Central memory CD8-positive, alpha-beta T cell (primary cell): ENCODE measurements at places on chromosomes 6 and 20.
A peak's percentile ranks its signal among the peaks of the same experiment; 100 is the strongest.

DNA sequence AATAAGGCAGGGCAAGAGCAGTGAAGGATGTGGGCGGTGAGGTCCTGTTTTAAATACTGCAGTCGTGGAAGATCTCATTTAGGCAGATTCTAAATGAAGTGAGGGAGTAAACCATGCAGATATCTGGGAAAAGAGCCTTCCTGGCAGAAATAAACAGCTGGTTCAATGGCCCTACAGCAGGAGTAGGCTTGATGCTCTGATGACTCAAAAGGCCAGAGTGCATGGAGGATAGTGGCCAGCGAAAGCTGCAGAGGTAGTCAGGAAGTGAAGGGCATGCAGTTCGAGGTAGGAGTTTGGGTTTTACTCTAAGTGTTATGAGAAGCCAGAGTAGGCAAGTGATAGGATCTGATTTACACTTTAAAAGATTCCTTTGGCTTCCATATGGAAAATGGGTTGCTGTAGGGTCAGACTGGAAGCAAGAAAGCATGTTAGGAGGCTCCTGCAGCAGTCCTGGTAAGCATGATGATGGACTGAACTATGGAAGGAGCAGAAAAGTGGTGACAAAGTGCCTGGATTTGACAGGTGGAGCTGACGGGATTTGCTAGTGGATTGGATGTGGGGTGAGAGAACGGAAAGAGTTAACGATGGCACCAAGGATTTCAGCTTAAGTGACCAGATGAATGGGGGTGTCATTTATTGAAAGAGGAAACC lies 150.0 kb downstream of the GJA10 start:
- no peak for DNase-seq

GRCh38 chr6:34232901-34233300 lies 3.8 kb upstream of the HMGA1 start:
- DNase-seq = no peak

- DNase-seq = no peak
These were observed 800 bp downstream of the RWDD2A start for GRCh38 chr6:83193747-83194566.

DNA sequence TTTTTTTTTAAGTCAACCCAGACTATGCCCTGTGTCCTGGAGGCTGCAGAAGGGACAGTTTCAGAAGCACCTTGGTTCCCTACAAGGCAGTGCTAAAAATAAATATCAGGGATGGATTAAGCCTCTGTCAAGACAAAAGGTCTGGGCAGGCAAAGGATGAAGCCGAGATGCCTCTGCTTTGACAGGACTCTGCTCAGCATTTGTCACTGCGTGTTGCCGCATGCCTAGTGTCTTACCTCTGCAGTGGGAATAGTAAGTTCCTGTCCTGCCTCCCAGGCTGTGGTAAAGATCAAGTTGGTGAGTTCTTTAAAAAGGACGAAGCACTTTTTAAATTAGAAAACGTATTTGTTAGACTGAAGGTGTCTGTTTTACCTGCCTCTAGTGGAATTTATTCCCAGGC lies 15.1 kb downstream of the AAR2 start:
- no peak for DNase-seq

- DNase-seq = no peak
These were observed 185.6 kb downstream of the OR2B2 start for GRCh38 chr6:27726619-27727023.

DNA sequence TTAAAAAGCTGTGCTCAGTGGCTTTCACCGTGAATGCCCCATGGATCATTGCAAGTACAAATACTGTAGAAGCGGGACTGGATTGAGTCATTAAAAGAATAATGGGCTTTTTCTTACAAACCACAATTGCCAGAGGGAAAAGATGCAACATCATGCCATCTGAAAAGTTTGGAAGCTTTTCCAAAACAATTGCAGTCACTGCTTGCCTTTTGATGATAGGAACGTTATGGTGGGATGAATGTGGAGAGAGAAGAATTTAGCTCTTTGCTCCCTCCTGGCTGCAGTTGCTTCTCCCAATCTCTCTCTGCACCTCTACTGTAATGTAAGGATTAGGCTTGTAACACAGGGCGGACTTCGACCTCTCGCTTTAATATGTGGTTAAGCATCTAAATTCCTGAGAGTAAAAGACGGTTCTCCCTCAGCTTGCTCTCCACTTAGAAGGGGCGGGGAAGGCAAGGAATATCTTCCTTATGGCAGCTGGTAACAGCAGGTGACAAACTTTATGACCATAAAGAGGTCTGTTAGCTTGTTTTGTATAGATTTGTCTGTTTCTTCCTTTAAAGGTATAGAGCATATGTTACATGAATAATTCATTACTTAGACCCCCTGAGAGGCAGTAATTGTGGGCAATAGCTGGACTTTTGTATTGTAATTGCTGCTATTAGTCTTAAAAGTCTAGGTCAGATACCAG lies 376.1 kb downstream of the UTRN start:
- no peak for DNase-seq

DNA sequence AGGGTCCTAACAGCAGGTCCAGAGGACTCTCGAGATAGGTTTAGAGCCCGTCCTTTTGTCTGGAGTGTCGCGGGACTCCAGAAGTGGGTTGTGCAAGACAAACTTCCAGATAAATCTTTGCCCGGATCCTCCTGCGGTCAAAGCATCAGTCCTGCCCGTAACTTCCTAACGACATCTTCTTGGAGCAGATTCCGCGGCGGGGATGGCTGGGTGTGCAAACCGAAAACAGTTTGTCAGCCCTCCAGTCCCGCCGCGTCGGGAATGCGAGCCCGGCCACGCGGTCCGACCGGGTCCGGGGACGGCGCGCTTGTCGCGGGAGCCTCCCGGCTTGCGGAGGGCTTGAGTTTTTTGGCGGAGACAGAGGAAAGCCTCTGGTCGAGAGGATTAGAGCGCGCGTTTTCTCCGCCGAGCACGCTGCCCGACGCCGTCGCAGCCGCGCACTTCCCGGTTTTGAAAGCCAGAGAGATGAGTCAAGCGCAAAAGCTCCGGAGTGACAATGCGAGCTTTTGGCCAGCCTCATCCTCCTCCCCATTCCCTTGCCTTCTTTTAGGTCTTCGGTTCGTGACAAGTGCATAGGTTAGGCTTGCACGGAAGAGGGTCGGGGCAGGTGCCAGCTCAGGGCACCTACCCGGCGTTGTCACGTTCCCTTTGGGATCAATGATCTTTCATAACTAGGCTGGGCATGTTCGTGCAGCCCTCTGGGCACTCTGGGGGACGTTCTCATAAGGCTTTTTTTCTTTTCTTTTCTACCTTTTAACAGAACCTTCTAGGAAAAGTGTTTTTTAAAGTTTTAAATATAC lies 91.3 kb upstream of the PRDM1 start:
- no peak for DNase-seq

- DNase-seq = no peak
These were observed 18.7 kb upstream of the CTAGE9 start for GRCh38 chr6:131729550-131729949.

GRCh38 chr6:161227004-161227960 lies 46.6 kb downstream of the AGPAT4 start:
- DNase-seq = no peak

DNA sequence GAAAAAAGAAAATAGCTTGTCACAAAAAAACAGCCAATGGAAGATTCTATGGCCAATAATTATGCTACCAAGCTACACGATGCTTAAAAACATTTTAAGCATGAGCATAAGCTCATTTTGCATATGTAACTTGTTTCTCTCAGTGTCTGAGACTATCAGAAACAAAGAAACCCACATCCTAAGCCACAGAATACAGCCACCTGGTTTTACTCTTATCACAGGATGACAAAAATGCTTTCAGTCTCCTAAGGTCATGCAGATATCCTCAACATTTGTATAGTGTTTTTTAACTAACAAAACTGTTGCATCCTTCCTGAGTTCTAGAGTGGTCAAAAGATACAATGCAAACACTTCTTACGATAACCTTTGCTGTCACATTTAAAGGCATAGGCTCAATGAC lies 172.1 kb upstream of the RUNX2 start:
- DNase-seq = peak; percentile 14

- DNase-seq = no peak
These were observed 39.3 kb upstream of the DUSP22 start for GRCh38 chr6:252775-253535.

GRCh38 chr20:14193885-14194284 lies 143.5 kb downstream of the FLRT3 start:
- no peak for DNase-seq

GRCh38 chr6:166667796-166668610 lies 41.0 kb upstream of the RPS6KA2 start:
- DNase-seq = no peak

- no peak for DNase-seq
These were observed 4.9 kb upstream of the ANGPT4 start for GRCh38 chr20:921068-921467.

DNA sequence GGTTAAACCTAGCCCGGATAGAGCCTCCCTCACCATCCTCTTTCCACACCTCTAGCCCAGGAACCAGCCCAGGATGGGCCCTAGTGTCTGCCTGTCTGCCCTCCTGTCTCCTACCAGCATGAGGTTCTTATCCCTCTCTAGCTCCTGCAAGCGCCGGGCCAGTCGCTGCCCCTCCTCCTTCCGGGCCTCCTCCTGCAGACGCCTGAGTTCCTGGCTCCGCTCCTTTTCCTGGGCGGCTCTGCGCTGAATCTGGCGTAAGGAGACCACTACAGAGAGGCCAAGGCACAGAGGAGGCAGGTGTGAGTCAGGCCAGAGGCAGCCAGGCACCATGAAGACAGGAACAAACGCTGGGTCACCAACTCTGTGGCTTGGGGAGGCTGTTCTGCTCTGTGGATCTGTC lies 4.3 kb upstream of the PSORS1C2 start:
- no peak for DNase-seq

GRCh38 chr20:58531657-58532056 lies 16.5 kb upstream of the APCDD1L start:
- DNase-seq = no peak

DNA sequence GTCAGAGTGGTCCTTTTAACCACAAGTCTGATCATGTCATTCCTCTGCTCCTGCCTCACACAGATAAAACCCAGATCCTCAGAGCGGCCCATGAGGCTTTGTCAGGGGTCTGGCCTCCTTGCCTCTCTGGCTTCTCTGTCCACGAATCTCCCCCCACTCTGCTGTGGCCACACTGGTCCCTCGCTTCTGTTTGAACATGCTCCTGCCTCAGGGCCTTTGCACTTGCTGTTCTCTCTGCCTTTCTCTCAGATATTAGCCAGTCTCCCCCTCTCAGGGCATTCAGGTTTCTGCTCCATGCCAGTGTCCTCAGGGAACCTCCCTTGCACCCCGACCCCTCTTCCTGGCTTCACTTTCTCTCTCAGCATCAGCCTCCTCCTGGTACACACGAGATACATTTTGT lies 518.5 kb downstream of the PREX1 start:
- DNase-seq = no peak

DNA sequence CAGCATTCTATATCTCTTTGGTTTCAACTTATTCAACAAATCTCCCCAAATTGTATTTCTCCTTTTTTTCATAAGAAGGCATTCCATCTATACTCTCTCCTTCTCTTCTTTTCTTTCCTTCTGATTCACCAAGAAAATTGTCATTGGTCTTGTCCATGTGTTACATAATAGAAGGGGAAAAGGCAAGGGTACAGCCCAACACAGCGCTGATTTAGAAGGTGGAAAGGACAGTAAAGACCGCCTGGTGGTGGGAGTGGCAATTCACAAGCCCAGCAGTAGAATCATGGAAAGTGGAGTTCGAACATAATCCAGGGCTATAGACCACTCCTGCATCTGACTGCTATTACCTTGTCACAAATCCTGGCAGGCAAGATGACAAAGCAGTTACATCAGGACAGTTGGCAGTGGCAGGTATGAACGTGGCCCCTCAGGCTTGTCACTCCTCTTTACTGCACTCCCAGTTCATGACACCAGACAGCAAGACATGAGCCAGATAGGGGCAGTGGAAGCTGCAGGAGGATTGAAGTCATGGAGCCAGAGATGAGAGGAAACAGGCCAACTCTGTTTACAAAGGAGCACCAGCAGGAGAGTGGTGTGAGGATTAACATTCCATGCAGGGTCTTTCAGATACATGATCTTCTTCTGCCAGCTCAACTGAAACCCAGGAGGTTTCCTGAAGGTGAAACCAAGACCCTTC lies 2.1 kb upstream of the TNFAIP3 start:
- DNase-seq = no peak

GRCh38 chr20:63693083-63693732 lies 3.2 kb upstream of the TNFRSF6B start:
- no peak for DNase-seq

DNA sequence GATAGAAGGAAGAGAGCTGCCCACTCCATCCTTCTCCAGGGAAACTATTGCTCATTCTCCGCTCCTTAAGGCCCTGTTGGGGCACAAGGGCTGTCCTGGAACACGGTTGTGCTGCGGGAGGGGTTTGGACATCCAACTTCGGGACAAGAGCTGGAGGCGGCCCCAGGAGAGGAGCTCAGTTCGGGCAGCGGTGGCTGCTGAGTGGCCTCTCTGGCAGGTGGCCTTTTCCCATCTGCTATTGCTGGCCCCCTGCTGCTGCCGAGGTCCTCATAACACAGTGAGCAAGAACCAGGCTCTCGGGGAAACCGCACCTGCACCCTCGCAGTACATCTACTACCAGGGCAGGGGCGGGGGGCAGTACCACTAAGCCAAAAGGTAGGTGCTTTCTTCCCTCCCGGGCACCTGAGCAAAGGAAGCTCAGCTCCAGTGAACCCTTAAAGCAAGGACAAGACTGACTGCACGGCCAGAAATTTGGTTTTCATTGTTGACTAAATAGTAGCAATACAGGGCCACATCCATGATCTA lies 63.7 kb downstream of the PSMG4 start:
- no peak for DNase-seq

DNA sequence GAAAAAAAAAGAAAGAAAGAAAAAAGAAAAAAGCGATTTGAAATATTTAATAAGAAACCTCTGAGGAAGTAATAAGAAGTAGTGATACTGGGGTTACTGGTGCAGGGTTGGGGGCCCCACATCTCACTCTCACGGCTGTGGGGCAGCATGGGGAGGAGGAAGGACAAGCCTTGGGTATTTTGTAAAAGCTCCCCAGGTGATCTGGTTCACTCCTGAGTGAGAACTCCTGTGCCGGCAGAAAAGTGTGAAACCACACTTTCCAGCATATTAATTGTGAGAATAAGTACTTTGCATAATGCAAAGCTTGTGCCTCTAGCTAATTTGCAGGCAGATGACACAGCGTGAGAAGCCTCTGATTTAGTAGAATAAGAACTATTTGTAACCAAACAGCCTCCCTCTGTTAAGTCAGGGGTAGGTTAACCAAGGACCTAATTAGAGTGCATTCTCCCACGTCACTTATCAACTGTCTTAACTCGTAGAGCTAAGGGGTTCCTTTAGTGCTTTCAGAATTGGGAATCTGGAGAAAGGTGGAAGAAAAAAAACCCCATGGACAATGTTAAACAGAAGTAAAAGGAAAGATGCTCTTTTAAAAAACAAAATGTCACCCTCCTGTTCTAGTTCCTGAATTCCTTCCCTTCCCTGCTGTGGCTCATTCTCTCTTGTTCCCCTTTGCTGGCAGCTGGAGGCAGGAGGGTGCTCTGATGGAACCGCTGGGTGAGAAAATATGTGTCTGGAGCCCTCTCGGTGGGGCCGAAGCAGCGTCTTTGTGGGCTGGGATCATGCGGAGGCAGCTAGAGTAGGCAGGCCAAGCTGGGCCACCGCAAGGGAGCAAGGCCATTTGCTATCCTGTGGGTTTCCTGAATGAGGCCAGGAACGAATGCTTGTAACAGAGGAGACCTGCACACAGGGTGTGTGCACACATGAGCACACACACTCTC lies 108.7 kb downstream of the FYN start:
- DNase-seq = peak; percentile 74

- DNase-seq = no peak
These were observed 191.7 kb downstream of the ESR1 start for GRCh38 chr6:151999194-151999593.
